ENCODE measurements at places on chromosomes 4 and X.

GRCh38 chrX:49999087-49999486, 76.7 kb downstream of the CLCN5 start:
- DNase-seq = peak; percentile 28

- DNase-seq = peak; percentile 33
Measured at GRCh38 chr4:139454111-139455045, at the start of gene RAB33B. Gene RAB33B (plus strand): TSS chr4:139454121. CDS start chr4:139454196, 75 bp downstream.

DNA sequence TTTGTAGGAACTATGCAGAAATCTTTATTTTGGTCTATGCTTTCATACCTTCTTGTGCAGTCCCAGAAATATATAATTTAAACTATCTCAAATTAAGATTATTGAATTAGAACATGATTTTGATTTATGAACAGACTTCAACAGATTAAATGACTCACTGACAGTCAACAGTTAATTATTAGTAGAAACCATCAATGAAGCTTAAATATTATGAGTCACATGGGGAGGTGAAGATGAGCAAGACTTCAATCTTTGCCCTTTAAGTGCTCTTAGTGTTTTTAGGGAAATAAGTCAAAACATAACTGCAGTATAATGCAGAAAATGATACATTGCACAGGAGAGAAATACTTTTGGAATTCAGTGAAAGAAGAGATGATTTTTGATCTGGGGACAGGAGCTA, 81.5 kb upstream of the BMP3 start:
- no peak for DNase-seq

- no peak for DNase-seq
Measured at GRCh38 chr4:122705009-122705408, 27.5 kb upstream of the BBS12 start.

GRCh38 chr4:45453258-45453853, 670.5 kb downstream of the GABRG1 start:
- peak; percentile 39 for DNase-seq

GRCh38 chr4:165600959-165601683, 222.3 kb downstream of the CPE start:
- DNase-seq = no peak

GRCh38 chrX:65997978-65998717, 41.7 kb downstream of the VSIG4 start:
- no peak for DNase-seq

DNA sequence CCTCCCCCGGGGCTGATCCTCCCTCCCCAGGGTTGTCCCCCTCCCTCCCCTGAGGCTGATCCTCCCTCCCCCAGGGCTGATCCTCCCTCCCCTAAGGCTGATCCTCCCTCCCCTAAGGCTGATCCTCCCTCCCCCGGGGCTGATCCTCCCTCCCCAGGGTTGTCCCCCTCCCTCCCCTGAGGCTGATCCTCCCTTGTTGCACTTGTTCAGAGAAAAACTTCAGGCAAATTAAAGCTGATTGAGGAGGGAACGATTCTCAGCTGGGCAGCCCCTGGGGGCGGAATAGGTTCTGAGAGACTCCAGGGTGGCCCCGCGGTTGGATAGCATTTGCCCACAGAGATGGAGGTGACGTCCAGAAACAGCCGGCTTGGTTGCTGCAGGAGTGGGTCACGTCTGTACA, 110.7 kb upstream of the ADRA2C start:
- DNase-seq = no peak

- DNase-seq = peak; percentile 38
Measured at GRCh38 chrX:105701310-105702052, 120.9 kb upstream of the NRK start.

- no peak for DNase-seq
Measured at GRCh38 chrX:104122829-104123228, 10.5 kb downstream of the ZCCHC18 start.

- DNase-seq = peak; percentile 63
Measured at GRCh38 chr4:31984872-31985271, 1264.7 kb downstream of the PCDH7 start.

DNA sequence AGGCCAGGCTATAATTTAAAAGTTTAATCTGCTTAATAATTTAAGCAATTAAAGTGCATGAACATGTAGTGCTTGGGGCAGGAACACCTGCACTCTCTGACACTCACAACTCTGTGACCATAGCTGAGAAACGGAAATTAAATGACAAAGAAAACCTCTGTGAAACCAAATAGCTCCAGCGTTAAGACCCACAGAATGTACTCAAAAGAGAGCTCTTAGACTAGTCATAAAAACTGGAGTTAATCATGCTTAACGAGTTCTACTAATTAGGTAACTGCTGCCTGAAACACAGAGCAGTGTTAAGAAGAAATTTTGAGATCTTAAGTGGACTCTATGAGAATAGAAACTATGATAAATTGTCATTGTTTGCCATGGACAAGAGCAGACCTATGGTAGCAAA, 174.4 kb upstream of the SPIN4 start:
- DNase-seq = no peak

DNA sequence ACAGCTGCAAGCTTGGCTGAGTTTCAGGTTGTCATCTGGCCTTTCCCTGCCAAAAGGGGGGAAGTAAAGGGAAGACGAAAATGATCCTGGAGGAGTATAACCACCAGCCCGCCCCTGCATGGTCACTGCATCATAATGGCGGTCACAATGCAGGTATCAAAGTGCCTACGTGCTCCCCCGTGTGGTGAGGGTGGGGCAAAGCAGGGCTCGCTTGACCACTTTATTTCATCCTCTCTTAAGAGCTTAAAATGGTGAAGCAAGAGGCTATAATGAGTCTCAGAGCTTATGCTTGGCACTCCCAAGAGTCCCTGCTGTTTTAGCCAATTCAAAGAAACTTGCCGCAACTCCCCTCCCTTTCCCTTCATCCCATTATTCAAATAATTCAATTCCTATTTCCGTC, 105.6 kb downstream of the APOOL start:
- DNase-seq = peak; percentile 18

- DNase-seq = no peak
Measured at GRCh38 chrX:16601885-16602284, 48.1 kb upstream of the S100G start.

DNA sequence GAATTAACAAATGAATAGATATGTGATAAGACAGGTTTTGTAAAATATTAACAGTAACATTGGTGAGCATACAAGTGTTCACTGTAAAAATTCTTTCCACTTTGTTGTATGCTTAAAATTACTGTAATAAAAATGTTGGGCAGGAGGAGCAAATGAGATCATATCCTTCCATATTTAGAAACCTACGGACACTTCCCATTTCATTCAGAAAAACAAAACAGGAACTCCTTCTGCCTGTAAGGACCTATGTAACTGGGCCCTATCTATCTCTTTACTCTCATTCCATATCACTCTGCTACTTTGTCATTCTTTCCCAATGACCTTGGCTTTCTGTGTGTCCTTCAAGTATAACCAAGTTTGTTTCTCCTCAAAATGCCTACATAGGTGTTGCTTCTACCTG, 53.7 kb upstream of the SLC39A8 start:
- no peak for DNase-seq

DNA sequence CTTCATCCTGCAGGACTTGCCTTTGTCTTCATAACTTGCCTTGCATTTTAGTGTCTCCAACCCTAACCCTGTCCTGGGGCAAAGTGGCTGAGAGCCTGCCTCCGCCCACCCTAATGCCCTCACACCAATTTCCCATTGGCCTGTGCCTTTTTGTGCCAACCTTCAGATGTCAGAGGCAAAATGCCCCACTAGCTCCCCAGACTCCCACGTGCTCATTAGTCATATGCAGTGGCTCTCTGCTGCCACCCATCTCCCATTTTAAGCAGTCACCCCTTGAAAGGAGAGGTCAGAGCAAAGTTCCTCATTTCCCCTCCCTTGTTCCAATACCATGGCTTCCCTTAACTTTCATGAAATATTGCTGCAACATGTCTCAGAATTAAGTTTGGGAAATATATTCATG, 74.8 kb upstream of the PASD1 start:
- DNase-seq = peak; percentile 1

DNA sequence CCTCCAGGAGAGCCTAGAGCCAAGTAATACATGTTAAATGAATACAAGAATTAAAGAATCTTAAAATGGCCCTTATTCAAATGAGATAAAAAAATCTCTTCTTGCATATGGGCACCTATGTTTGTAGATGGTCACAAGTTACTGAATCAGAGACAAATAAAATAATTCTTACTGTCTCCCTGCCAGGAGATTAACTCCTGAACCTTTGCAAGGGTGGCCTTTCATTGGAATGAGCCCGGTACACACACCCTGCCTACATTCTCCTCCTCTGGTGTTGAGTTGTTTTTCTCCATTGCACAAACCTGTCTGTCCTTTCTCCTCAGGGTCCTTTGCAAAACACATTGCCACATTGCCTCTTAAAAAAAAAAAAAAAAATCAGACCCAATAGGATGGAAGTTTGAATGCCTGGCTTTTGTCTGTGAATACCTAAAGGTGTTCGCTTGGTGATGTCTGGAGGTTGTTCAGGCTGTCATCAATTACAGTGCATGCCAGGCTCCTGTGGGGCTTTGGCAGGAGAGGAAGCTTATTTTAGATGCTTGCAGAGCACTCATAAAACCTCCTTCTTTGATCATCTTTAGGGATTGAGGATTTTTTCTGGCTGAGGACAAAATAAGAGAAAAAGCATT, 8.3 kb upstream of the TMEM154 start:
- no peak for DNase-seq

DNA sequence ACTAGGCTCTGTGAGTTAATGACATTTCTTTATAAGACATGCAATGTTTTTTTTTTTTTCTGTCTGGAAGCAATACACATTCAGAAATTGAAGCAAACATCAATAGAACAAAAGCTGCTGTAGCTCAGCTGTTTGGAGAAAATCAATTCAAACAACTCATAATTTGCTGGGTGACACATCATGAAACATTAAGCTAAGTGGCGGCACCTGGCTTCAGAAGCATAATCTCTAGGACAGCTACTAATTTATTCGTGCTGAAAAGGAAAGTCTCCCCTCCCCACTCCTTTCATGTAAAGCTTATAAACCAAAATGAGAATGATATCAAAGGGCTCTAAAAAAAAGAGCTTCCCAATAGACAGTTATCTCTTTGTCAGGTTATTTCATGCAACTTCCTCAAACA, 73.9 kb downstream of the LUZP4 start:
- DNase-seq = no peak

DNA sequence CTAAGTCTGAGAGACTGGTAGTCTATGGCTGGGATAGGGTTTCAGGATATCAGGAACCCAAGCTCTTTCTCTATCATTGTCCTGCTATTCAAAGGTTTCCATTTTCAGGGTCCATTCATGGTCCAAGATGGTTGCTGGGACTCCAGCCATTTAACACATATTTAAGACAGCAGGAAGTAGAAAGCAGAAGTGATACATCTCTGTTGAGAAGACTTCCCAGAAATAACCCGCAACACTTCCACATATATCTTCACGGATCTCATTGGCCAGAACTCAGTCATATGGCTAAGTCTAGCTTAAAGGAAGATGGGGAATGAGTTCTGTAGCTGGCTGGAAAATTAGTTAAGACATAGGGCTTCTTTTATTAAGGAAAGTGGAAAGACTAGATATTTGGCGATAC, 23.8 kb downstream of the CTSO start:
- no peak for DNase-seq

GRCh38 chr4:15649914-15650545, 5.1 kb downstream of the FBXL5 start:
- peak; percentile 80 for DNase-seq

GRCh38 chrX:37825215-37825842, 22.0 kb downstream of the DYNLT3 start:
- peak; percentile 62 for DNase-seq

DNA sequence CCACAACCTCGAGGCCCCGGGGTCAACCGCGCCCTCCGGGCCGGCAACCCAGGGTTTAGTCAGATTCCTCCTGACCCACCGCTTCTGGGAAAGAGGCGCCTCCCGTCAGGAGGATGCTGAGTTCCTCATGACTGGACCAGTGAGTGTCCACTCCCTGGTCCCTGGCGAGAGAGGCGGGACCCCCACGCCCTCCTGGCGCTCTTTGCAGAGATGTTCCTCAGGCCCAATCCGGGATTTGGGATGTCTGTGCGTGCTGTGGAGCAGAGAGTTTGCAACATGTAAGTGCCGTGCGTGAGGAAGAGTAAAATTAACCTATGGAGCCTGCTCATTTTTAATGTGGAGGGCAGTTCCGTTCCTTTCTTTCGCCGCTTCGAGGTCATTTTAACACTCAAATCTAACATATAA, 824 bp upstream of the UGDH start:
- no peak for DNase-seq

DNA sequence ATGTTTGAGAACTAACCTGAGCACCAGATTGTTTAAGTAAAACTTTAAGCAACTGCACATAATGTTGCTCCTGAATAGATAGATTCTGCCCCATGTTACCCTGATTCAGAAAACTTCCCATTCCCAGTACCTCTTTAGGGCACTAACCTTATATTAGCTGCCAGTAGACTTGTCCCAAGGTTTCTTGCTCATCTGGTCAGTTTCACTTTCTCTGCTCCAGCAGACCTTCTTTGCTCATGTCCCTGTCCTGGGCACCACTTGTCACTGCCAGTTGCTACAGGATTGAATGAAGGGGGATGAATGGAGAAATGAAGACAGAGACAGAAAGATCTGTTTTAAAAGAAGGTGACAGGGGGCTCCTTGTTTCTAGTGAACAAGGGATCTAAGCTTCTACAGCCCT, 65.2 kb upstream of the UGT2B10 start:
- DNase-seq = no peak

DNA sequence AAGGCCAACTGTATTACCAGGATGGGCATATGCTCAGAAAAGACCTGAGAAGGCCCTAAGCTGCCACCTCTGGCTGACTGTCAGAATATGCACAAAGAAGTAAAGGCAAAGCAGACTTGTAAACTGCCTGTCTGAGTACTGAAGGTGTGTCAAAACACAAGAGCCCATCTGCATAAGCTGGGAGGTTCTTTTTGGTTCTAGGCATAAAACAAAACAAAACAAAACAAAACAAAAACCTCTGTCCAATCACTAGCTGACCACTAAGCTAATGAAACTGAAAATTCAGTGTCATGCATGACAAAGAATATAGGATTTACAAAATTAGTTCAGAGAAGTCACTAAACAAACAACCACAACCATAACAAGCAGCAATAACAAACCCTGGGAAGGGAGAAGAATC, 20.6 kb downstream of the SH3D19 start:
- peak; percentile 20 for DNase-seq

DNA sequence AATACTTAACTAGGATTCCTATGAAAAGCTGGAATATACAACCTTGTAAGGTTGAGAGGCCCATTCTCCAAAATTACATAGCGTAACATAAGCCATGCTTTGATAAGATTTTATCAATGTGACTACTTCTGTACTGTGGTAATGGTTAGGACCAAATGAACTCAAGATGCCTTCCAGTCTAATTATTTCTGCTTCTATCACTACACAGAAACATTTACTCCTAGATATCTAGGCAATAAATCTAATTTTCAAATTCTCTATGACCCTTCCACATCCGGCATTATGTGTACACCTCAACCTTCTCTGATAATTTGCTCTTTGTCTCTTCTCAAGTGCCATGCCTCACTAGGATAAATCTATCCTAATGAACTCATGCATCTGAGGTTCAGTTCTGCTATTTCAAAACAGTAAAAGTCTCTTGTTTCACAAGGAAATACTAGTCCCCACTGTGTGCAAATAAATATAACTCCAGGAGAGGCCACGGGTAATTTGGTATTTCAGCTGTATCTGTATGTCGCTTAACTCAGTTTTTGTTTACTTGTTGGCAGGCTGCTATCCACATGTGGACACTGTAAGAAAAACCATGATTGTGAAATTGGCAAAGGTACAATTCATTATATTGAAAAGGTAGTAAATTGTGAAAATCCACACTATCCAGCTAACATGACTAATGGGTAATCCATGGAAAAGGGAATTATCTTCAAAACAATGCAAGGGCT, 93.3 kb downstream of the PRDM5 start:
- DNase-seq = peak; percentile 72
